ENCODE measurements at places on chromosomes 3 and 15. TPM values are rescaled to one million over a fixed set of nuclear protein-coding genes. Genes with fewer than 3 reads are reported as not detected.
A peak's percentile ranks its signal among the peaks of the same experiment; 100 is the strongest.

DNA sequence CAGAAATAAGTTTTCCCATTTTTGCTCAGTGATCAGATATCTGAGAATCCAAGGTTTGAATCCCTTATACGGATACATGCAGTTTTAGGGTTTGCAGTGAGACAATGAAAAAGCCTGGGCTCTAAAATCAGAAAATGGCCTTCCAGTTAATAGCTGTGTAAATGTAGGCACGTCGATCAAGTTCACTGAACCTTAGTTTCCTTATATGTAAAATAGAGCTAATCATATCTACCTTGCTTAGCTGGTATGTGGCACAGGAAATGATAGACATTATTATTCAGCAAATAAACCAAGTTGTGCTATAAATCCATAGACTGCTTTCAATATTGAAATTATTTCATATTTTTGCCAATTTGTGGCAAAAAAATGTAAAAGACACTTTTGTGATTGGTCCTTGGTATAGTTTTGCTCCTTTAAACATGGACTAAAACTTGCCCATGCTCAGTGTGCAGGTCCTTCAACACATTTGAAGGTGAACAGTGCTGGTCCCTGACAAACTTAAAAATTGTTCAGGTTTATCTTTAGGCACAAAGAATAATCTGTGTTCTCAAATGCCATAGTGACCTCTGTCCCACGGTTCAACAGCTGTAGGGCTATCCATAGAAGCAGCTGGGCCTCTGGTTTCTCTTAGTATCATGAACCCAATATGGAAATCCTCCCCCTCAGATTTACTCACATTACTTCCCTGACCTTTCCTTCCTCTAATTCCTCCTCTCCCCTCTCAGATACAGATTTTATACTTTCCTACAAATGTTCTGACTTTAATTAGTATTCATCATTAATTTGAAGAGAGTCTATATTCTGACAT, 51.0 kb downstream of the CCDC54 start:
- H3K4me3 ChIP-seq: no peak overlapping the region
- peaks cover 26% of the 10 kb centered on the region for H3K4me1 ChIP-seq
- no peaks in the 10 kb centered on the region for H3K36me3 ChIP-seq
- peak overlapping the region; percentile 98 for H3K27ac ChIP-seq
- H3K27me3 ChIP-seq: no peaks in the 10 kb centered on the region

GRCh38 chr15:100229181-100230163, 112.3 kb downstream of the ADAMTS17 start:
- H3K4me1 ChIP-seq: no peaks in the 10 kb centered on the region
- H3K27me3 ChIP-seq: no peaks in the 10 kb centered on the region

DNA sequence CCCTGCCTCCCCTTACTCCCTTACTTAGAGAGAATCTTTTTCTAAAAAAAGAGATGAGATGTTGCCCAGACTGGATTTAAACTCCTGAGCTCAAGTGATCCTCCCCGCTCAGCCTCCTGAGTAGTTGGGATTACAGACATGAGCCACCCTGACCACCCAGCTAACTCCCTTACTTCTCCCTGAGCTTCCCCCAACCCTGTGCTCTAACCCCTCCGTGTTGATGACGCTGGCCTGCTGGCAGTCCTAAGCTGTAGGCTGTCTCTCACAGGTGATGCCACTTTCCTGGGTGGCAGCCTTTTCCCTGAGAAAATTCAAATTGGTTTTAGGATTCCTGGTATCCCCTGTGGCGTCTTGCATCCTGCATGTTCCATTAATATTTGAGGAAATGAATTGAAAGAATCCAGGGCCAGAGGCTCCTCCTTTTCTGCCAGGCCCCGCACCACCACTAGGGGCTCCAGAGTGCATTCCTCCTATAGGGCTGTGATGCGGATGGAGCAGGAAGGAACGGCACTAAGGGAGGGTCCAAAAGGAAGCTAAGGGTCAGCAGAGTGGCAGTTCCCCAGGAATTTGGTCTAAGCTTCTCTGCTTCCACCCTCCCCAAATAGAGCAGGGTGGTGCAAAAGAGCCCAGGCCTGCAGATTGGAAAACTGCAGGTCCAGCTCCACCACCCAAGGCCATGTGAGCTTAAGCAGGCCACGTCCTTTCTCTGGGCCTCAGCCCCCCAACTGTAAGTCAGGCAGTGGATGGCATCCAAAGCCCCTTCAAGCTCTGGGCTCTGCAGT, 101.1 kb downstream of the DAPK2 start:
- no peak overlapping the region for H3K4me3 ChIP-seq
- H3K4me1 ChIP-seq: no peaks in the 10 kb centered on the region
- peak; percentile 80 for ATAC-seq
- H3K27me3 ChIP-seq: no peaks in the 10 kb centered on the region
- H3K27ac ChIP-seq: no peak overlapping the region
- H3K36me3 ChIP-seq: no peaks in the 10 kb centered on the region

The CLDN11 gene
- 3.1 TPM for total RNA-seq

DNA sequence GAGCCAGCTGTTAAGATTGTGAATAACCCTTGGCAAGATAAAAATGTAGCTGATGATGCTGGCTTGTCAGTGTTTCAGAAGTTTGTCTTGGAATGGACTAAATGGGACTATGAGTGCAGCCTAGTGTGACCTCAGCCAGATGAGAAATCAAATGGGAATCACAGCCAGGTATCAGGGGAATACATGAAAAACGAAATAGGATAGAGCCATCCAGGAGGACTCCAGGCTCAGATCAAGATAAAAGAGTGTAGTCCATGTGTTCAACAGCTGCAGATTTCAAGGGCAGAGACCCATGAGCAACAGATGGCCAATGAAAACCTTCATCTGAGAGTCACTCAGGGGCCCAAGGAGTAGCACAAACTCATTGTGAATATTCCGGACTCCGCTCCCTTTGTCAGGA, 1080.9 kb upstream of the CADM2 start:
- H3K4me3 ChIP-seq: no peak overlapping the region
- H3K36me3 ChIP-seq: no peaks in the 10 kb centered on the region
- no peak for ATAC-seq
- no peaks in the 10 kb centered on the region for H3K27me3 ChIP-seq
- no peak overlapping the region for H3K27ac ChIP-seq
- no peaks in the 10 kb centered on the region for H3K4me1 ChIP-seq

The CCDC33 gene
- total RNA-seq: not detected

- no peak for ATAC-seq
- H3K27ac ChIP-seq: no peak overlapping the region
- no peak overlapping the region for H3K4me3 ChIP-seq
Measured at GRCh38 chr3:125191730-125192129, 20.8 kb downstream of the SLC12A8 start.

The DNASE1L3 gene
- total RNA-seq: not detected

The LRRC2 gene
- not detected for total RNA-seq

The VGLL3 gene
- total RNA-seq: 43.3 TPM

The PEX5L gene
- total RNA-seq: not detected

The SLC51B gene
- total RNA-seq: not detected

DNA sequence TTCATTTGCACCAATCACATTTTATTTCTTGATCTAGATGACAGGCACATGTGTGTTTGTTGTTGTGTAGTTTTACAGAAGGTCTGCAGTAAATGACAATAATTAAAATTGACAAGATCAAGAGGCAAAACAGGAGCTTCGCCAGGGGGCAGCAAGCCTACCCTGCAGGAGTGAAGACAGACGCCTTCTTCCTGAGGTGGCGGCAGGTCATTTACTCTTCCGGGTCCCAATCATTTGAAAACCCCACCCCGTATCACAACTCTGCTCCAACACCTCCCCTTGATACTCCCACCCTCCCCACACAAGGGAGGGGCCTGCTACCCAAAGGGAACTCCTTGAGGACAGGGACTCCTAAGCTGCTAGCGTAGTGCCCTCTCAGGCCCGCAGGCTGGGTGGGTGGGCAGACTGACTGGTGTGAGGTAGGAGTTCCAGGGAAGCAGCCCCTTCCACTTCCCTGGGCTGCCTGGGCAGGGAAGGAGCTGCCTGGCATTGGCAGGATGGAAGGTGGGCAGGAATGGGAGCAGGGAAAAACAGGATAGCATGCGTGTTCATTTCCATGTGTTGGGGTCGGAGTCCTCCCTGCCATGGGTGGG, 13.1 kb downstream of the CHDH start:
- no peak for ATAC-seq
- H3K4me1 ChIP-seq: no peaks in the 10 kb centered on the region
- no peaks in the 10 kb centered on the region for H3K36me3 ChIP-seq
- no peak overlapping the region for H3K4me3 ChIP-seq
- no peak overlapping the region for H3K27ac ChIP-seq

The EXD1 gene
- not detected for total RNA-seq

DNA sequence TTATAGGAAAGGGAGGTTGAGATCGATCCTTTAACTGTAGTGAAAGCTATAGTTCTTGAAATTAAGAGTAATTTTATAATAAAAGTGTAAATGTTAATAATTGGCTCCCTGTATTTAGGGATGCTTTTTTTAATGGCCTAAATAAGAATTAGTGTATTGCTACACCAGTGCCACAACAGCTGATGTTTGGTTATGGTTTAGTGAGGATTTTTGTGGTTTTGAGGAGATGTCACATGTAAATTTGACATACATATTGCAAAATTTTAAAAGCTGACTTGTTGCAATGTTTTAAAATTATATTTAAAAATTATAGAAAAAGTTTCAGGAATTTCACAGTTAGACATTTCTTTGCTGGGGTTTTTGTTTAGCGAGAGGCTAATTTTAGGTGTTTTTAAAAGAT, 3.9 kb downstream of the TSC22D2 start:
- H3K27me3 ChIP-seq: no peaks in the 10 kb centered on the region
- no peaks in the 10 kb centered on the region for H3K36me3 ChIP-seq
- H3K4me3 ChIP-seq: peak overlapping the region; percentile 74
- peaks cover 55% of the 10 kb centered on the region for H3K4me1 ChIP-seq

The ETV5 gene
- 15.5 TPM for total RNA-seq

DNA sequence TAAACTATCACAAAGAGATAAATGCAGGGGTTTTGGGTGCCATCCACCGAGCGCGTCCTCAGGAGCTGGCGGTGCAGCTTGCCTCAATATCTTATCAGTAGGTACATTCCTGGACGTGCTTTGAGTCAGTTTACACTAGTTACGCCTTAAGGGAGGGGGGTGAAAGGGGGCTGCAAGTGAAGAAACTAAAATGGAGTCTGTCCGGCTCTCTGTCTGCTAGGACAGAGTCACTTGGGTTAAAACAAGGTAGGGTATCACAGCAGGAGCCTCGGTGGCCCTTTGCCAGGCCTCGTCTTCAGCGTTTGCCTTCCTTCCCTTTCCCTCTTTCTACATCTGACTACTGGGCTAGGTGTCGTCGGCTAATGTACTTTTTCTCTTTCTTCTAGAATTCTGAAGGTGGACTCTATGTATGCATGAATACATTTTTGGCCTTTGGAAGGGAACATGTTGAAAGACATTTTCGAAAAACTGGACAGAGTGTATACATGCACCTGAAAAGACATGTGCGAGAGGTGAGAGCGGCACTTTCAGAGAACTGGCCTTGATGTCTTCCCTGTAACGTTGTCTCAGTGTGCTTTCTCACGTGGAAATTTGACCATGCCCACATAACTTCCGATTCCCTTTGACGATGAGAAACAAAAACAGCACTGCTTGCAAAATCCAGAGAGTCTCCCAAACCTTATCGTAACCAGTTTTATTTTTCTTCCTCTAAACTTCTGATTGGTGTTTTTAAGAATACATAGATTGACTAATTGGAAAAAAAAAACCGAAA, 28.8 kb downstream of the USP13 start:
- peak overlapping the region; percentile 16 for H3K4me3 ChIP-seq
- H3K27ac ChIP-seq: peak overlapping the region; percentile 35
- no peaks in the 10 kb centered on the region for H3K36me3 ChIP-seq
- no peaks in the 10 kb centered on the region for H3K27me3 ChIP-seq
- ATAC-seq: no peak
- H3K4me1 ChIP-seq: no peaks in the 10 kb centered on the region

GRCh38 chr3:29463304-29463703, 182.4 kb downstream of the RBMS3 start:
- H3K4me3 ChIP-seq: no peak overlapping the region
- no peak for ATAC-seq
- no peaks in the 10 kb centered on the region for H3K27me3 ChIP-seq
- no peaks in the 10 kb centered on the region for H3K36me3 ChIP-seq
- no peaks in the 10 kb centered on the region for H3K4me1 ChIP-seq

The GOLGA6L9 gene
- total RNA-seq: 2.8 TPM

DNA sequence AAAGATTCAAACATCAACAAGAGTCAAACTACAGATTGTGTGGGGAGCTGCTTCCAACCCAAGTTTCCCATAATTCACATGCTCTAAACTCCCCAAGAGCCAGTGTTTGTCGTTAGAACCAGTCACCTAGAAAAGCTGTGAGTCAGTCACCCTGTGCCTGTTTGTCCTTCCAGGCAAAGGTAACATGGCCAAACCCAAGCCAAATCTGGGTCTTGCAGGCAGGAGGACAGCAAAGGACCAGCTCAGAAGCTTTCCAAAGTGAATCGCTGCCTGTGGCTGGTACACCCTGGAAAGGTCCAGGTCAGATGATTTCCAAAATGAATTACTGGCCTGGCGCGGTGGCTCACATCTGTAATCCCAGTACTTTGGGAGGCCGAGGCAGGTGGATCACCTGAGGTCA, 251.5 kb downstream of the FAM43A start:
- no peak for ATAC-seq
- H3K4me3 ChIP-seq: no peak overlapping the region
- no peaks in the 10 kb centered on the region for H3K36me3 ChIP-seq
- H3K4me1 ChIP-seq: peaks cover 10% of the 10 kb centered on the region
- H3K27me3 ChIP-seq: no peaks in the 10 kb centered on the region

GRCh38 chr15:34304613-34305012, 33.0 kb downstream of the SLC12A6 start:
- ATAC-seq: no peak
- no peak overlapping the region for H3K4me3 ChIP-seq
- no peak overlapping the region for H3K27ac ChIP-seq
- H3K27me3 ChIP-seq: no peaks in the 10 kb centered on the region
- no peaks in the 10 kb centered on the region for H3K4me1 ChIP-seq

The NEK4 gene
- total RNA-seq: 23.2 TPM

DNA sequence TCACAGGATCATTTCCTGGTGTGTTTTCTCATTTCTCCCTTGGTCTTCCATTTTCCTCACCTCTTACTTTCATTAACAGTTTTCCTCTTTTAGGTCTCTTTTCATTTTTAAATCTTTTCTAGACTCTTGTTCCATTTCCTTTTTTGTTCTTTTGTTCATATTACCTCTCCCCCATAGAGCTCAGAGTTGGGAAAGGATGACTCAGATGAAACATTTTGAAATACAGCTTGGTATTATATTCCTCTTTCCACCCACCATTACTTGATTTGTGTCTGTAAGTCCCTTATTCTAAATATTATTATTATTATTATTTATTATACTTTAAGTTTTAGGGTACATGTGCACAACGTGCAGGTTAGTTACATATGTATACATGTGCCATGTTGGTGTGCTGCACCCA, 153.1 kb downstream of the VGLL3 start:
- H3K27me3 ChIP-seq: no peaks in the 10 kb centered on the region
- no peak overlapping the region for H3K4me3 ChIP-seq

The PLSCR5 gene
- not detected for total RNA-seq

Measured in gastroesophageal sphincter (tissue), 4 donors.